ENCODE measurements at places on chromosomes 6 and 20.

GRCh38 chr6:149887343-149887742 is 10.6 kb downstream of the RAET1E start:
- no peak for DNase-seq

GRCh38 chr20:11522366-11522741 is 395.3 kb upstream of the BTBD3 start:
- no peak for DNase-seq

- no peak for DNase-seq
Measured at GRCh38 chr6:168791917-168792316, 350.9 kb downstream of the SMOC2 start.

DNA sequence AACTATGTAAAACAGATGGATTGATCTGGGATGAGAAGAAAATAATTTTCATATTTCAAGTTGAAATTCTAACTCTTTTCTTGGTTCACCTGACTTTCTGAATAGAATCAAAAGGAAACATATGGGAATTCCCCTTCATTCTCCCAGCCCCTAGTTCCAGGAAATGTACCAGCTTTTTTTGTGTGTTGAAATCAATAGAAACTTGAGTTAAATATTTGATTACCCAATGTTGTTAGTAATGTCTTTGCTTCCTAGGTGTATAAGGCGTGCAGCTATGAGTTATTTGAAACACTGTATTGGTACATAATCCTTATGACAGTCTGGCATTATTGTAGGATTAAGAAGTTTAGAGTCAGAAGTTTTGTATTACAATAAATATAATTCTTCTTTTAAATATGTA is 21.5 kb downstream of the VNN2 start:
- no peak for DNase-seq

GRCh38 chr6:156694679-156695078 is 82.5 kb upstream of the ARID1B start:
- no peak for DNase-seq

DNA sequence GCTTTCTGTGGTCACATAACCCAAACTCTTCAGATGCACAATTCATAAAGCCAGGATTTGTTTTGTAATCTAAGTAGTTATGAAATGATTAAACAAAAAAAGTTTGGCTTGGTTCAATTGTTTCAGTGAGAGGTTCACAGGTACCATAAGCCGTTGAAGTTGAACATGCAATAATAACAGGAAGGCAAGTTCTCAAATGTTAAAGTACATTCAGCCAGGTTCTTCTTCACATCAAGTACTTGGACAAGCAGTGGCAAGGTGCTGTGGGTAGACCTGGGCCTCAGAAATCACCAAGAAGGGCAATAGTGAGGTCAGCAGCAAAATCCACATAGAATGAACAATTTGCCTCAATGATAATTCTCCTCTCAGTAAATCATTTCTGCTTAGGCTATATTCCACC is 175.5 kb downstream of the EPM2A start:
- no peak for DNase-seq

GRCh38 chr6:143647732-143648131 is 30.0 kb upstream of the PHACTR2 start:
- DNase-seq: no peak

GRCh38 chr6:144619966-144620365 is 334.8 kb downstream of the UTRN start:
- no peak for DNase-seq

- no peak for DNase-seq
Measured at GRCh38 chr20:32378461-32378860, 20.3 kb downstream of the ASXL1 start.

DNA sequence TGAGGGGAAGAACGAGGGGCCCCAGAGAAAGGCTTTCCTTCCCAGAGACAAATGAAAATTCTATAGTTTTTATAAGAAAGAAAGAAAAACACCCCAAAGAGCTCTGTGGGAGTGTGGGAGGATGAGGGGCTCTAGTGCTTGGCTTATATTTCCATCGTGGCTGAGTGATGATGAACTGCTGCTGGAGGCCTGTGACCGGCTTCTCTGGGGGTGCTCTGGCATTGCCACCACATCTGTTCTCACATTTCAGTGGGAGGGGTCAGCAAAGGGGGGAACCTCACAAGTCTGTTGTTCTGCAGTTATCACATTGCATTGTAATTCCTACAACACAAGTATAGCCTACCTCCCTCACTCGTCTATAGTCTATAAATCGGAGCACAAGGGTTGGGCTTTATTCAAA is 67.6 kb upstream of the BACH2 start:
- no peak for DNase-seq

DNA sequence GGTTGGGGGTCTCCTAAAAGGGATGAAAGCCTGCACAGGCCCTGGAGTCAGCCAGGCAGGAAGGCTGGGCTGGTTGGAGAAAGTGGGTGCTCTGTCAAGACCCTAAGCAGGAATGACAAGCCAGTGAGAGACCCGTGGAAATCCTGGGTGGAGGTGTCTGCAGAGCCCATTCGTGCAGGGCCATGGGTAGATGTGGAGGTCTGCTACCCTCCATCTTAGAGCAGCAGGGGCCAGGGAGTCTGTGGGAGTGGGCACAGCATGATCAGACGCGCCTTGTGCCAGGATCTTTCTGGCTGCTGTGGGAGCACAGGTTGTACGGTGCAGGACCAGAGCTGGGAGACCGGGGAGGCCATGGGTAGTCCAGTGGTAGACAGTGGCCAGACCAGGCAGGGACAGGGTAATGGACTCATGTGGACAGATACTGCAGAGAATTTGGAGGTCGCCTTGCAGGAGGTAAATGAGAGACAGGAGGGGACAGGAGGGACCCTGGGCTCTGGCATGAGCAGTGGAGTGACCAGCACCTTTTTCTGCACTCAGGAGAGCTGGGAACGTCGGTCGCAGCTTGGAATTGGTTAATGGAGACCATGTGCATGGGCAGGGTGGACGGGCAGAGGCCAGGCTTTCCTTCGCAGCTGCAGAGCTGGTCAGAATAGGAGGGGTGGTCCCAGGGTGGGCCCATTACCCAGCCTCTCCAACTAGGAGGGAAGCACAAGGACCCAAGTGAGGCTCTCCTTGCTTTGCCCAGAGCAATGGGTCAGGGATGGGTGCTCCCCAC is 203.5 kb upstream of the PMEPA1 start:
- DNase-seq: peak; percentile 61

DNA sequence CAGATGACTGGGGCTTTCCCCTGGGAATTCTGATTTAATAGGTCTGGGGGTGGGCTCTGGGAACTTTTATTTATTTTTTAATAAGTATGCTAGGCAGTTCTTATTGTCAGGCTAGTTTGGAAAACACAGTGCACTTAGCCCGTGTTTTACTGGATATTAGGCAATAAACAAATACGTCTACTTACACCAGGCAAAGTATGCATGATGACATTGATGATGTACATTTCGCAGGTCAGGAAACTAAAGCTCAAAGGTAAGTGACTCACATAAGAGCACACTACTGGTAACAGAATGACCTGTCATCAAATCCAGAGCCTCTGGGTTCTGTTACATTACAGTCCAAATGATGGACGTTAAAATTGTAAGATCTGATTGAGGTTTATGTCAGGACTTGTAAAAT is 144.4 kb upstream of the EXOC2 start:
- DNase-seq: no peak

GRCh38 chr20:11267131-11267761 is 593.4 kb upstream of the JAG1 start:
- DNase-seq: no peak

GRCh38 chr20:16412906-16413305 is 160.3 kb downstream of the KIF16B start:
- DNase-seq: no peak

GRCh38 chr6:146297815-146298214 is 245.8 kb upstream of the RAB32 start:
- DNase-seq: no peak

GRCh38 chr6:35197196-35197595 is 16.6 kb upstream of the SCUBE3 start:
- no peak for DNase-seq

All from upper lobe of right lung (tissue), 1 donor.